Activated naive CD4-positive, alpha-beta T cell treated with anti-CD3 and anti-CD28 coated beads, Interleukin-2, amount 10 ng/mL, durations not matched to agents 7 days and 5 days (primary cell): ENCODE measurements at places on chromosomes 3 and 15.
A peak's percentile ranks its signal among the peaks of the same experiment; 100 is the strongest.

DNA sequence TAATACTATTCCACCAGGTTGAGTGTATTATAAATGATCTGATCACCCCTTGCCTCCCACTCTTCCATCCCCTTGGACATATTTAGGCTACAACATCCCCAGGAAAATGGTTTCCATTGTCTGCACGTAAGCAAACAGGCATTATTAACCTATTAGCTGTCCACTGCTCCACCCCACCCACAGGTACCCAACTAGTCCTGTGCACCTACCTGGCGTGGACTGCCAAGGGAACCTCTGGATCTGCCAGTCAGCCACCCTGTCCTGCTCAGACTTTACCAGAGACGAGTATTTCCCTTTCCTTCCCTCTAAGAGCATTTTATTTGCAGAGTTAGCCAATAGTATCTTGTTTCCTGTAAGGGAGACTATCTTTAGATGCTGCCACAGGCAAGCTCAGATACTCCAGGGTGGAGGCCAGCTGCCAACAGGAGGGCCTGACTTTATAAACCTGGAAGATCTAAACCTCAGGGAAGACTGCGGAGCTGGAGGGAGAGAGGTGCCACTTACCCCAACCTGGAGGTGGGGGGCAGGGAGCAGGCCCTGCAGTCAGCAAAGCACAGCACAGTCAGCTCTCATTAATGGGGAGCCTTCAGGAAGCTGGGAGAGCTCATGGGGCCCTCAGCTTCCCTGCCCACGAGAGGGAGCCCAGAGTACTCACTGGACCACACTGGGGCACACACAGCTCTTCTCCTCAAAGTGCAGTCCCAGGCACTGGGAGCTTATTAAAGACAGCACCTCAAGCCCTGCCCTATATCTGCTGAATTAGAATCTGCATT lies at the start of gene CX3CR1:
CX3CR1 (minus strand) TSS at position 292 of the 773 bp plus-strand sequence. CDS start 13,527 bp downstream, outside the sequence.
- DNase-seq = no peak

DNA sequence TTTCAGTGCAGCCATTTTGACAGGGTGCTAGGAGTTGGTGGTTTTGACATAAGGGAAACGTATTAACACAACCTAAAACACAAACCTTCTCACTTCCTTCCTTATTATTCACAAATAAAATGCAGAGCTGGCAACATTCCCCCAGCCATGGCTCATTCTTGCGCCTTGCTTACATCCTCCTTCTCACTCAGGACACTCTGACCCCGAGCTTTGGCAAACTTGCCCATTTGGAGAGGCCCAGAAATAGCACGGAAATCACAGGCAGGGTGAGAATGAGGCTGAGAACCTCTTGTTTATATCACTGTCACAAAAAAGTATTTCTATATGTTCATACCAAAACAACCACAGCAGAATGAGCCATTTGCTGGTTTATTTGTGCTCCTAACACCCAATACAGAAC lies 244.3 kb downstream of the NTRK3 start:
- DNase-seq = no peak

GRCh38 chr3:50242851-50243542 lies 7.0 kb downstream of the GNAI2 start:
- peak; percentile 47 for DNase-seq

GRCh38 chr3:139608924-139609323 lies 68.8 kb downstream of the NMNAT3 start:
- no peak for DNase-seq

DNA sequence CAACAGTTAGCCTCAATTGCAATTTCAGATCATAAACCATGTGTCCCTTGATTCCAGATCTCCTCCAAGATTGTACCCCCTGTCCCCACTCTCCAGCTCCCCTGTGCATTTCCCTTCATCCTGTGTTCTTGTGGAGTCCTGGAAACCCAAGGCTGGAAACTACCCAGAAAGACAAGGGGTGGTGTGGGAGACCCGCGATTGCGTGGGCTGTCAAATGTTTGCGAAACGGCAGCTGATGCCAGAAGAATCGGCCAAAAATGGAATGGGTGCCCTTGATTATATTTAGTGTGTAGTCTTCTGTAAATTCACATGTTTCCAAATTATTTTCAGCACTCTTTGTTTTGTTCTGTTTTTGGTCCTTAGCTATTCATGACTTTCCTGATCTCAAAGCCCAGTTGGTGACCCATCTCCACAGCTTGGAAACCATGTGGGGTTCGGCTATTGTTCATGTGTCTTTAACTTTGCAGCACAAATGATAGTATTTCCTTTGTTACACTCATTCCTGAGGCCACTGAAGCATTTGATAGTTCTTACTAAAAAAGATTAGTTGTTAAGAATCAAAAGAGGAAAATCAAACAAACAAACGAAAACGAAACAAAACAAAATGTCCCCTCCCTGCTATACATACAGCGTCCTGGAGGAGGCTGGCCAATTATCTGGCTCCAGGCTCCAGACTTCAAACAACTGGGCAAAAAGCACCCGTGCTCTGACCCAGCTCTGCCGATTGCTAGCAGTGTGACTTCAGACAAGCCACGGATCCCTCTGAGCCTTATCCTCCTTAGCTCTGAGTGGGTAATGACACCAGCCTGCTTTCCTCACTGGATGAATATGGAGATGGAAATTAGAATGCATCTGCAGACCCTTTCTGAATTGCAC lies 120.9 kb downstream of the CACNA2D3 start:
- DNase-seq = no peak

DNA sequence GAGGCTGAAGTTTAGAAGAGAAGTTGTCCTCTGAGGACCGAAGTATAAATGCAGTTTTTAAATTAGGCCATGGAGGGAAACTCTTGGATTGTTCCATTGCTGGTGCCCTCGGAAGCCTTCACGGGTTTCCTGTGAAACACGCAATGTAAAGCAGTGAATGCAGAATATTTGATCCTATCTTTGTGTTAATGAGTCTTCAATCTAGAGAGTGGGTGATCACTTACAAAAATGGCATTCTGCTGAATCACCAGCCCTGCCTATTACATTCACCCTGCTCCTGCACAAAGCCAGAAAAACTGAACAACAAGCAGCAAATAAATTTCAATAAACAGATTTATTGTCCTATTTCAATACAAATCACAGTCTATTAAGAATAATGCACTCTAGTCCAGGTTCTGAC lies 1063.9 kb downstream of the FHIT start:
- no peak for DNase-seq

GRCh38 chr3:45929042-45929679 lies 14.1 kb upstream of the CXCR6 start:
- peak; percentile 78 for DNase-seq

- no peak for DNase-seq
Observed at GRCh38 chr3:84136425-84136824, 822.4 kb upstream of the CADM2 start.

- DNase-seq = no peak
Observed at GRCh38 chr3:9064251-9064650, 101.0 kb upstream of the RAD18 start.

DNA sequence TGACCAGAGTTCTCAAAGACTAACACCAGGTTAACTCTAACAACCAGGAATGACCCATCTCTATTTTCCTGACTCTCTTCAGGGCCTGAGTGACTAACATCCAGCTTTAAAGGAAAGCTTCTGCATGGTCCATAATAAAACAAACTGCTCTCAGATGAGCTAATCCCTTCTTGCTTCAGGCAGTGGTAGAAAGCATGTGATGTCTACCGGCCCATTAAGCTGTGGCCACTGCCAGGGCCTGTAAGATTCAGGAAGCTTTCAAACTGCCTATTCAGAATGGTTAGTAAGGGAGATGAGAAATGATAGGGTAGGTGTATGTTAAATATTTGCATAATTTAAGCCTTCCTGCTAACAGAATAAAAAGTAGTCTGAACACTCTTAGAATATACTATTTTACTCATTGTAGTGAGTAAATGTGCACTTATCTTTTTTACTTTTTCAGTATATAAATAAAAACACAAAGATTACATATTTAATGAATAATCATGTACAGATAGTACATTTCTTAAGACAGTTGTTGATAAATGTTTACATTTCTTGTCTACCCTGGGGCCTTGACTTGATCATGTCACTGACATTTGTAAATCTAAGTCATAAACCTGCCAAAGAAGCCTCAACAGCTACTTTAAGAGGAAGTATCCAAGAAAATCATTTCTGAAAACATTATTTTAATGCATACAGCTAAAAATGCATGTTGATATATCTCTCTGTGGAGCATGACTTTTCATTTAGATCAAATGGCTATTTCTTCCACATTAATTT lies 222.0 kb downstream of the MCTP2 start:
- no peak for DNase-seq

GRCh38 chr15:94844198-94844537 lies 612.8 kb downstream of the MCTP2 start:
- no peak for DNase-seq

DNA sequence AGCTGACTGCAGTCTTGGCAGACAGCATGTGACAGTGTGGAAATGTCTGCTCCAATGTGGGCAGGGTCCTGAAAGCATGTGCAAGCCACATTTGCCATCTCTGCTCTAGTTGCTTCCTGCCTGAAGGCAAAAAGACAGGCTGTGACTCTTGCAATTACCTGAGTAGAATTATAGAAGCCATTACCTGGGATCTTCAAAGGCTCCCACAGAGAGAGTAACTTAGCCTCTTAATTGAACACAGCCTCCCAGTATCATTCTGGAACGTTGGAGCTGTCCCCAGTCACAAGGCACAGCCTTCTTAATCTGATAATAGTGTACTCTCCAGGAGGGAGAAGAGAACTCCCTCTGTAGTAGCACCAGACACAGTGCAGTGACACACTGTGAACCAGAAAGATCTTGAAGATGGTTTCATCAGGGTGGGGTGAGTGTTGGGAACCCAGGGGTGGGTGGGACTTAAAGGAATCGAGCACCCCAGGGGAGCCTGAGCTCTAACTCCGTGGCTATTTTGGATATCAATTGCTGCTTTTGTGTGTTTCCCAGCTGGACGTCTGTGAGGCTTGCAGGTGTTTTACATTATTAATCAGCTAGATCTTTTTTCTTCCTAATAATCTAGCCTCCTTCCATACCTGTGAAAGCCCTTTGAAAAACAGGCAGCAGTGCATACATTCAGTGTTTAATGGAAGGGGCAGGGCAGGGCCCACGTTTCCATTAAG lies 40.6 kb upstream of the GLCE start:
- DNase-seq = no peak

GRCh38 chr15:43948691-43949325 lies 122.0 kb downstream of the WDR76 start:
- DNase-seq = no peak

GRCh38 chr15:33780011-33780768 lies 188.1 kb upstream of the CHRM5 start:
- DNase-seq = no peak

GRCh38 chr3:58422756-58423325 lies 10.8 kb downstream of the PDHB start:
- no peak for DNase-seq

GRCh38 chr15:22936577-22937472 lies 43.3 kb downstream of the CYFIP1 start:
- DNase-seq = peak; percentile 32

- no peak for DNase-seq
Observed at GRCh38 chr3:138875096-138875753, 40.5 kb upstream of the PIK3CB start.

DNA sequence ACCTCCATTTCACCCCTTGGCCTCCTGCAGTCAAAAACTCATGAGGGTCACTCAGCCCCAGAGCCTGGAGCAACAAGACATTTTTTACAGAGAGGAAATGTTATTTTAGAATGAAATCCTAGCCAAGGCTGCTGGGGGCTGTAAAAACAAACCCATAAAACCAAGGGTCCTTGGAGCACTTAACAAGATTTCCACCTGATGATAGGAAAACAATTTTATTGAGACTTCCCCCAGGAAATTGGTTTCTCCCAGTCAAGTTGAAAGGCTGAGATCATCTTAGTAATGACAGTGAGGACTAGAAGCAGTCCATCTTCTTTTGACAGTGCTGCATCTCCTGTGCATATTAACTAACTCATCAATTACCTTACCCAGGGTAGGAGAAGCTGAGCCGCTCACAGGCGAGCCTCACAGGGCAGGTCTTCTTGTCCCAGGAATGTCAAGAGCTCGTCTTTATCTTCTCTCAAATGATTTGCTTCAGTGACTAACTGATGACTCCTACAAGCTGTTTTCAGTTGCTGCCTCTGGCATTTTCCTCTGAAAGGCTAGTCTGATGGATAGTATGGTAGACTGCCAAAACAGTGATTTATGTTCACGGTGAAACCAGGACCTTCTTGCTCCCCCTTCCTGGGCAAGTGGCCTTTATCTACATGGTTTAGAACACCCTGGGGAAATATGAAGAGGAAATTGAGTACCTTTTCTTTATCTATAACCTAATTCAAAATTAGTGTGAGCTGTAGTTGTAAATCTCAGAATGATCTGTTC lies 34.6 kb upstream of the AEN start:
- no peak for DNase-seq

DNA sequence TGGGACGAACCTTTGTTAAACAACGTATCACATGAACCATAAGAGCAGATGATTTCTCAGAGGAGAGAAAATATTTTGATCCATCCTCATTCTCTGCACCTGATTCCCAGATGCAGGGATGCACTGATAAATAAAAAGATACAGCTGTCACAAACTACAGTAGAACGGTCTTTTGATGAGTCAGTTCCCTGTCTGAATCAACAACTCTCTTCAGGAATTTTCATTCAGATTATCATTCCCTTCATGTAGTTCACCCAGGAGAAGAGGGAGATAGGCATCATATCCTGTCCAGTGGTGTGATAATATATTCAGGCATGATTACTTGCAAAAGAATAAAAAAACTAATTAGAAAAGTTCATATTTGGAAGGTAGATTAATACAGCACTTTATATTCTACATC lies 521.5 kb downstream of the PYDC2 start:
- no peak for DNase-seq

GRCh38 chr3:99674086-99674789 lies 35.8 kb downstream of the COL8A1 start:
- no peak for DNase-seq

DNA sequence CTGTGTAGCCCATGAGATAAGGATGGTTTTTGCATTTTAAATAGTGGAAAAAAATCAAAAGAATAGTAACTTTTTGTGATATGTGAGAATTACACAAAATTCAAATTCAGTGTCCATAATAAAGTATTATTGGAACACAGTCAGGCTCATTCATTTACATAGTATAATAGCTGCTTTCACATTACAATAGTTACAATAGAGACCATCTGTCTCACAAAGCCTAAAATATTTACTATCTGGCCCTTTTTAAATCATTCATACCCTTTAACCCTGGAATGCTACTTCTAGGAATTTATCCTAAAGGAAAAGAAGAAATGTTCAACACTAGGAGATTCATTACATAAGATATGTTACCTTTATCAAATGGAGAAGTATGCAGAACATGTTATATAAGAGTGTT lies 35.5 kb upstream of the TM4SF4 start:
- no peak for DNase-seq
